ENCODE measurements at places on chromosomes 12 and 14. TPM values are rescaled to one million over a fixed set of nuclear protein-coding genes. Genes with fewer than 3 reads are reported as not detected.

The KRT2 gene
- not detected for total RNA-seq

The DNAH10 gene
- 5.3 TPM for total RNA-seq

The POU6F1 gene
- total RNA-seq, result 12.0 TPM

The SHMT2 gene
- total RNA-seq, result 25.1 TPM

The FAM222A gene
- total RNA-seq, result 10.1 TPM
